Lower lobe of right lung (tissue), 2 donors: ENCODE measurements at places on chromosomes 3 and 15. TPM values are rescaled to one million over a fixed set of nuclear protein-coding genes. Genes with fewer than 3 reads are reported as not detected.

TTLL13 gene
- not detected for total RNA-seq

KBTBD8 gene
- total RNA-seq = 5.8 TPM

HEXA gene
- 219 TPM for total RNA-seq

TNFAIP8L3 gene
- total RNA-seq = 10.4 TPM

GJD2 gene
- total RNA-seq = not detected

ZWILCH gene
- 4.1 TPM for total RNA-seq

FRG2C gene
- total RNA-seq = not detected
